Stimulated activated CD4-positive, alpha-beta T cell treated with anti-CD3 and anti-CD28 coated beads, Interleukin-1b, Interleukin-23, amount 100 ng/mL, for 4 hours (primary cell): ENCODE measurements at places on chromosomes 2 and 18.

- DNase-seq = no peak
Observed at GRCh38 chr2:190303647-190304046, 16.0 kb downstream of the HIBCH start.

DNA sequence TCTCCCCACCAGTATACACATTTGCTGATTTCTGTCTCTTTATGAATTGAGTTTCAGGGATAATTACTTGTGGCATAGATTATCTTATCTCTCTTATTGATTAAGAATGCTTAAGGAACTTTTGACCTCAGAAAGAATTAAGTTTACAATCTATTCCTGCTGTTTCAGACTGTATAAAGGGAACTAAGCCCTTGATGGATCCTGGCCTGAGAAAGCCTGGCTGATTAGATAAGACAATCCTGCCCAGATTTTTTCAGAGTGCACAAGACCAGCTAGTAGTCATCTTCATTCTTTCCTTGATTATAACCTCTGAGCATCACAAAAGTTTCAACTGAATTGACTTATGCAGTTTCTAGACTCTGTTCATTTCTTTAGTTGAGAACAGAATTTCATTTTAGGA, 22.7 kb upstream of the TFPI start:
- DNase-seq = no peak

DNA sequence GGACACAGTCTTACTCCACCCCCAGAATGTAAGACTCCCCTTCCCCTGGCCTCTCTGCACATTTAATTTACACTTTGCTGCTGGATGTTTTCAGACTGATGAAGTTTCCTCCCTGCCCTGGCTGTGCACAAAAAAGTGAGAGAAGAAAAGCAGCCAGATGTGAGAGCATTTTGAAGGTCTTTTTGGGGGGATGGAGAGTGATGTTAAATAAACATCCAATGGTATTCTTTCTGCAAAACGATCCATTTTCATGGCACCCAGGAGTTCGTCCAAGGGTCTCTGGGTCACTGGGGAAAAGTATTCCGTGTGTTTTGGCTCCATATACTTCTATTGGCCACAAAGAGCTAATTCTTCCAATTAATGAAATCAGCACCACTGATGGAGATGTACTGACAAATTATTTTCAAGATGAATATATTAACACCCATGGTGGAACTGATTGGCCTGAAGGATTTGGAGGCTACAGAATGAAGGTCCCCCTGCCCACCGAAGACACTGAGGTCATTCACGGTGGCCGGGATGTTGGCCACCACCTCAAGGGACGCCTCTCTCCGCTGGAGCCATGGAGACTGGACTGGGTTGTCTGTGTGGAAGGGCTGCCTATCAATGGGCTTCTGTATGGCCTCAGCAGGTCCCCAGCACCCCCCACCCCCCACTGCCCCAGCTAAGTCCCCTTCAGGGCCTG, 107.6 kb upstream of the PKDCC start:
- DNase-seq = no peak

- DNase-seq = no peak
Observed at GRCh38 chr2:48205137-48205798, 299.0 kb upstream of the FBXO11 start.

GRCh38 chr2:146214394-146214929, 1630.4 kb upstream of the ACVR2A start:
- no peak for DNase-seq
